ENCODE measurements at places on chromosomes 5 and 9.

DNA sequence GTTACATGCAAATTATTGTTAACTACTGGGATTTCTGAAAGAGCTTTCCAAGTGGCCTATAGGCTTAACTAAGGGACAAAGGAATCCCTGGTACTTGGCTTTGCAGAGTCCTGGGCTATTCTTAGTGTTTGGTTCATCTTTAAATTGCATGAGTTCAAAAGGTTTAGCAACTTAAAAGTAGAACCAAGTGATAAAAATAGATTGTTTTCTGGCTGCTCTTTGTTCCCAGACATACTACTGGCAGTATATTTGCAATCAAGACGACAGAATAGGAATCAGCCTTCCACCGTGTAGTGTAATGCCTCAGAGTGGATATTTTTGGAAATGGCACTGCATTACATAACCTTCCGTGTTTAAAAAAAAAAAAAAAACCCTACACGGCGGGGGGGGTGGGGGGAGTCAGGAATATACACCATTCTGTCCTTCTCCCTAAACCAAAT lies 1.0 kb downstream of the NREP start:
- no peak for DNase-seq

DNA sequence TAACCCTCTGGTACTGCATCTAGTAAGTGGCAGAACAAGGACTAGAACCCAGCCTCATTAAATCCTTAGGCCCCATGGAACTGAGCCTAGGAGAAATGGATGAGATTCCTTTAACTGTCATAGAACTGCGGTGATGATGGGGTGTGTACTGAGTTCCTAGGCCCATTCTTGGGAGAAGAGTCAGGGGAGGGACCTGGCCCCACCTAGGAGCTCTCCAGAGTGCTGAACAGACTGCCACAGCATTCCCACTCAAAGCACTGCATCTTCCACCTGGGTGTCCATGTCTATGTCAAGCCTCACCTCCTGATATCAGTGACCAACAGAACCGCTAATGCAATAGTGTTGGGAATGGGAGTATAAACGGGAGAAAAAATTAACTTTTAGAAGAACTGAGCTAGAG lies 36.6 kb downstream of the TTLL11 start:
- DNase-seq = peak; percentile 76

GRCh38 chr9:35939679-35940250 lies 18.2 kb downstream of the OR2S2 start:
- no peak for DNase-seq

DNA sequence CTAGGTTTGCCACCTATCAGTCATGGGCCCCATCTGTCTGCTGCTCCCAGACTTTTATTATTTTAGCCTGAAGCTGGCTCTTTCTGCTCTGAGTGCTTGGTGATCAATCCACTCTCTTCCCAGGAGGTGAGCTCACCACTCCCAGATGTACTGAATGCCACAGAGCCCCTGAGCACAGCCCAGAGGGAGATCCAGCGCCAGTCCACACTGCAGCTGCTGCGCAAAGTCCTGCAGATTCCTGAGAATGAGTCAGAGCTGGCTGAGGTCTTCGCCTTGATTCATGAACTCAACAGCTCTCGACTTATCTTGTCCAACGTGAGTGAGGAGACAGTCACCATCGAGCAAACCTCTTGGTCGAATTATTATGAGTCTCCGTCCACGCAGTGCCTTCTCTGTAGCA lies 36.0 kb downstream of the HMGXB3 start:
- peak; percentile 99 for DNase-seq

DNA sequence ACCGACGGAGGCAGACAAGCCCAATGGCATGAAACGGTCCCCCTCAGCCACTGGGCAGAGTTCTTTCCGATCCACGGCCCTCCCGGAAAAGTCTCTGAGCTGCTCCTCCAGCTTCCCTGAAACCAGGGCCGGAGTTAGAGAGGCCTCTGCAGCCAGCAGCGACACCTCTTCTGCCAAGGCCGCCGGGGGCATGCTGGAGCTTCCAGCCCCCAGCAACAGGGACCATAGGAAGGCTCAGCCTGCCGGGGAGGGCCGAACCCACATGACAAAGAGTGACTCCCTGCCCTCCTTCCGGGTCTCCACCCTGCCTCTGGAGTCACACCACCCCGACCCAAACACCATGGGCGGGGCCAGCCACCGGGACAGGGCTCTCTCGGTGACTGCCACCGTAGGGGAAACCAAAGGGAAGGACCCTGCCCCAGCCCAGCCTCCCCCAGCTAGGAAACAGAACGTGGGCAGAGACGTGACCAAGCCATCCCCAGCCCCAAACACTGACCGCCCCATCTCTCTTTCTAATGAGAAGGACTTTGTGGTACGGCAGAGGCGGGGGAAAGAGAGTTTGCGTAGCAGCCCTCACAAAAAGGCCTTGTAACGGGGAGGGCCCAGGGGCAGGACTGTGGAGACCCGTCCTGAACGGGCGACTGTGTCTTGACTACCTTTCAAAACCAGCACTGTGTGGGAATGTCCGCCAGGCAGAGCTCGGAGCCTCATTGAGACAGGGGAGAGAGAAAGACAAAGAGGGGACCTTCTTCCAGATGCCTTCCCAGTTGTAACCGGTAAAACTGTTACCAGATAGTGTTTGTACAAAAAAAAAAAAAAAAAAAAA lies 29.9 kb downstream of the CD180 start:
- DNase-seq = no peak

DNA sequence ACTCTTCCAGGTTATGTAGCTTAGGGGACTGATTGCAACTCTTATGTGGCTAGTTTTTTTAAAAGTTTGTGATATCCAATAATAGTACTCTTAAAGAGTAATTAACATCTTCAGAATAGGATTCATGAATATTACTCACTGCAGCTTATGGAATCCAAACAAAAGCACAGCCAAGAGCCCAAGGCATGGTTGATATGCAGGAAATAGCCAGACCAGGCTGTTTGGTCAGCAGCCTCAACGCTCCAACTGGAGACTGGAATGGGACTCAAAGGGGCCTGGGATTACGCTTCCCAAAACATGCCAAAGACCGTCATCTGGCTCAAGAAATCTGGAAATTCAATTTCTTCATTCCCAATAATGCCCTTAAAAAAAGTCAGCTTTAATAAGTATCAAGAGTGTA lies 268.6 kb downstream of the SEC61B start:
- DNase-seq = no peak

- DNase-seq = peak; percentile 95
Measured at GRCh38 chr5:55597014-55597981, 62.5 kb upstream of the PLPP1 start.

GRCh38 chr5:146069780-146070099 lies 35.6 kb downstream of the PLAC8L1 start:
- no peak for DNase-seq

GRCh38 chr5:147554261-147554817 lies 44.5 kb upstream of the DPYSL3 start:
- DNase-seq = peak; percentile 69

DNA sequence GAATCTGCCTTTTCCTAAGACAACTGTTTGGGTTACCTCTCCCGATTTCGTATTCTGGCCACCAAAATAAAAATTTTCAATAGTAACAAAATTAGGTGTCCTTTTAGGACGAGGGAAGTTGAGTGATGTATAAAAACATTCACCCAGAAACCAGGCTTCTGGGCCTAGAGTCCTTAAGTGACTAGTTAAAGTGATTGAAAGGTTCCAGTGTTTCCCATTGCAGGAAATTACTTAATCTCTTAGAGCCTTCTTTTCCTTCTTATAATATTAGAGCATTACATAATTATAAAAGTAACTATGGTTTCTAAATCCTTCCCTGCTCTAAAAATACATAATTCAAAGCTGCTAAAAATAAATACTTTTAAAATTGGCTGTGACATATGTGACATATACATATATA lies 7.3 kb downstream of the MCIDAS start:
- DNase-seq = no peak

- DNase-seq = no peak
Measured at GRCh38 chr9:86724529-86724928, 222.8 kb downstream of the GAS1 start.

DNA sequence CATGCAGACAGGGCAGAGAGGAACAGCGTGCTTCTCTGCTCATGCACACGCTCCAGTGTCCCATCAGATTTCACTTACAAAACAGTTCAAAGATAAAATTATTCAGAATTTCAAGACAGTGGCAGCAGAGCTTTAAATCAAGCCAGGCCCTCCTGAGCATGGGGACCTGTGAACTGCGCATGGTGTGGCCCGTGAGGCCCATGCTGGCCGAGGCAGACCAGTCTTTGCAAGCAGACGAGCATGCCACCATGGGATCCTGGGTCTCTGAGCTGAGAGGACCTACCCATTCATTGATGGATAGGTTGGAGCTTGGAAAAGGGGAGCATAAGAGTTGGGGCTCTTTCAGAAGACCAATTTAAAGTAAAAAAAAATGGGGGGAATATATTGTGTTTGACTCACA lies 35.0 kb upstream of the SAP30L start:
- DNase-seq = no peak

DNA sequence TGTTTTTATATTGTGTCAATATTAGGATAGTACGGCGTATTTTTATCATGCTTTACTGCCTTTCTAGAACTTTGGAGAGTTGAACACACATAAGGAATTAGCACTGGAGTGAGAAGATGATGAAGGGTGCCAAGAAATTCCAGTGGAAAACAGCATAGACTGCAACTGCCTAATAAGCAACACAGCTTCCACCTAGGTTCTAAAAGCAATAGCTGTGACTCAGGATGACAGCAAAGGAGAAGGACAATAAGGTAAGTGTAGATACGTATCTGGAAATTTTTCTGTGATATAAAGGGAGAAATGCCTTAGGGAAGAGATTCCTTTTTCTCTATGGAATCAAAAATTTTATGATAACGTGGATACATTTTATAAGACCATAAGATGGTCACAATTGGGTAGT lies 7.4 kb downstream of the PTPRD start:
- no peak for DNase-seq

GRCh38 chr9:93001031-93001430 lies 53.7 kb downstream of the FGD3 start:
- DNase-seq = no peak

- no peak for DNase-seq
Measured at GRCh38 chr5:149406203-149406978, 27.3 kb upstream of the IL17B start.

GRCh38 chr5:168773226-168773625 lies 194.1 kb upstream of the PANK3 start:
- no peak for DNase-seq

DNA sequence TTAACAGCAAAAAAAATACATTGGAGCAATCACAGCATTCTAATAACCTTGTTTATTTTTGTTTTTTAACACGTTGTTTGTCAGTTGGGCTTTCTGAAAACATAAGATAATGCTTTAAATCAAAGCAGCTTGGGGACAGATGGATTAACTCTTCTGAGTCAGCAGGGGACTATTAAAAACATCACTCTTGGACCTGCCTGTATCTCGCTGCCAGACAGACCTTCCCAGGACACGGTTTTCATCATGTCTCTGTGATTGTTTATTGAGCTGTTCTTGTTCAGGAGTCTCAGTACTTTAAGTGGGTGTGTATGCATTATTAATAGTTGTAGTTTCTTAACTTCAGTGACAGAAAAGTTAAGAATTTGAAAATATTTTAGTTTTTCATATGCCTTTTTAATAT lies 173.2 kb downstream of the SH3GL2 start:
- DNase-seq = no peak

DNA sequence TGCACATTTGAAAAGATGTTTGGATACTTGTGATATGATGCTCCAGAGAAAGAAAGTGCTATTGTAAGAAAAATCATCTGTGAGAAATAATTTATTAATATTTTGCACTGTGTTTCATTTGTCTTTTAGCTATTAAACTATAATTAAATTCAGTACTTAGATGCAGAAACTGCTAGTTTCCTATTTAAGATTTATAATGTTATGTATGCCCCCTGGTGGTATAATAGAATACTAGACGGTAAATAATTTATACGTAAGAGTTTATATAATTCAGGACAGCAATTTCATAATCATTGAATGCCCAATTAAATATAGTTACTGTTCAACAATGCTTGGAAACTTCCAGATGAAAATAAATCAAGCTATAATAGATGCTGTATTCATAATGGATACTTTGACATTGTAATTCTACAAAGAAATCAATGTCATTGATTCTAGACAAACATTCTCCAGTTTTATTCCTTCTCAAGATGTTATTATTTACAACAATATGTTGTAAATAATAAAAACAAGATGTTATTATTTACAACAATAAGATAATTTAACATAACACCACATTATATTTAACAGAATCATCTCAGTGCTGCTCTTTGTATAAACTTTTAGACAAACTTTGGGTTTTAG lies 101.0 kb downstream of the TMEM232 start:
- no peak for DNase-seq

DNA sequence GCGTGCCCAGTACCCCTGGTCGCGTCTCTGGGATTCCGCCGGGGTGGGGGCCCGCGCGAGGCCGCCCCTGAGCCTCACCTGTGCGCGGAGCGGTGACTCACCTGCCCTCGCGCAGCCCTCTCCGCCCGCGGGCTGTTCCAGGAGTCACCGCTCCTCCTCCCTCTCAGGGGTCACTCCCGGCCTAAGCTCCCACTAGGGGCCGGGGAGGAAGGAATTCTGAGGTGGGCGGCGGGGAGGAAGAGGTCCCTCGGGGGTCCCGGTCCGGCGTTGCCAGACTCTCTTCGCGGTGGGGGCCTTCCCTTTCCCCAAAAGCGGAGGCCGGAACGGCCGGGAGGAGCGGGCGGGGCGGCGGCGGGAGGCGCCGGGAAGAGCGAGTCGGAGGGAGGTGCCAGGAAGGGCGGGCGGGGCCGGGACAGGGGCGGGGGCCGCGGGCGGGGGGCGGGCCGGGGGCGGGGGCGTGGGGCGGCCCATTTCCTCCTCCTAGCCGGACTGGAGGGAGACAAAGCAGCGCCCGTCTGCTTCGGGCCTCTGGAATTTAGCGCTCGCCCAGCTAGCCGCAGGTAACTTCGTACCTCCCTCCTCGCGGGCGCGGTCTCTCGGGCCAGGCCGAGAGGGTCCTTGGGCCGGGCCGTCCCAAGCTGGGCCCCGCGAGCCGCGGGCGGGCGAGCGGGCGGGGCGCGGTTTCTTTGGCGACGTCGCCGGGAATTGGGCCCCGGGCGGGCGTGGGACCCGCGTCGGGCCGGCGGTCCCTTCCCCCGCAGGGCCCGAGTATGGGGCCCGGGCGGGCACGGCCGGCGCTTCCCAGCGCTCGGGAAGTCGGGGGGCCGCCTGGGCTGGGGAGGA lies at the start of gene CTNNA1:
TSS of gene CTNNA1 (plus strand) at position 475 of the 843 bp plus-strand sequence. CDS start 28,500 bp downstream, outside the sequence.
- DNase-seq = peak; percentile 82

DNA sequence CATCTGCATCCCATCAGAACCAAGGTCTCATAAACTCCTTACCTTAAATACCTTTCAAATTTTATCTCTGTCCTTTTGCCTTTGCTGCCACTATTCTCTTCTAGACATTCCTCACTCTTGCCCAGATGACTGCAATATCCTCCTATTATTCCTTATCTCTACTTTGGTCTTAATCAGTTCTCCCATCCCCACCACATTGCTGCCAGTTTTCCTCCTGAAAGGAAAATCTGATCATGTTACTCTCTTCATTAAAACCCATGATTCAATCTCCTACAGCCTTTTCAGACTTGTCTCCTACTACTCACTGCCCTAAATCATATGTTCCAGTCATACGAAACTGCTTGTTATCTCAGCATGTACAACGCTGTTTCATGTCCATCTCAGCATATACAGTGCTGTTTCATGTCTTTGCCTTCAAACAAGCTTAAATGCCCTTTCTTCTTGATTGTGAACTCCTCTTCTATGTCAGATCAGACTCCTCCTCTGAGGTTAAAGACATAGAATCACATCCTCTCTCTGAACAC lies 152.6 kb upstream of the FST start:
- no peak for DNase-seq
